GM04503 (cell line): ENCODE measurements at places on chromosomes 12 and 14.

- no peak for DNase-seq
Measured at GRCh38 chr12:44771485-44772021, 104.6 kb downstream of the NELL2 start.

GRCh38 chr14:93838238-93838637 is 50.0 kb upstream of the PRIMA1 start:
- no peak for DNase-seq

- no peak for DNase-seq
Measured at GRCh38 chr12:76878099-76878898, 520 bp downstream of the CSRP2 start.

- no peak for DNase-seq
Measured at GRCh38 chr14:52735921-52736489, 6.0 kb downstream of the STYX start.

DNA sequence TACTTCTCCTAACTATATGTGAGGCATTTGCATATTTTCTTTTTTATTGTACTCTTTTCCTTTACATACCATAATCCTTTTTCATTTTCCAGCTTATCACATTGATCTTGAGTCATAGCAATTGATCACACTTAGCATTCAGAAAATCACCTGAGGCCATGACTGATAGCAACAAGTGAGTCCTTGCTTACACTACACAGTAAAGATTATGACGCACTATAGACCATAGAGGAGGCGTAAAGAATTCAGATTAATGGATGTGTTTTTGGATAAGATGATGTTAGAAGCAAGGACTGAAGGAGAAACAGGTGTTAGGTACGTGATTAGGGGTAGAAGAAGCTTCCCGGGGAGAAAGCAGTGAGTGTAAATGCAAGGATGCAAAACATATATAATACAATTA is 637.7 kb downstream of the ETNK1 start:
- no peak for DNase-seq

GRCh38 chr12:51788876-51789275 is 59.6 kb downstream of the FIGNL2 start:
- peak; percentile 63 for DNase-seq

- DNase-seq: no peak
Measured at GRCh38 chr14:44897845-44898151, 63.9 kb downstream of the KLHL28 start.

DNA sequence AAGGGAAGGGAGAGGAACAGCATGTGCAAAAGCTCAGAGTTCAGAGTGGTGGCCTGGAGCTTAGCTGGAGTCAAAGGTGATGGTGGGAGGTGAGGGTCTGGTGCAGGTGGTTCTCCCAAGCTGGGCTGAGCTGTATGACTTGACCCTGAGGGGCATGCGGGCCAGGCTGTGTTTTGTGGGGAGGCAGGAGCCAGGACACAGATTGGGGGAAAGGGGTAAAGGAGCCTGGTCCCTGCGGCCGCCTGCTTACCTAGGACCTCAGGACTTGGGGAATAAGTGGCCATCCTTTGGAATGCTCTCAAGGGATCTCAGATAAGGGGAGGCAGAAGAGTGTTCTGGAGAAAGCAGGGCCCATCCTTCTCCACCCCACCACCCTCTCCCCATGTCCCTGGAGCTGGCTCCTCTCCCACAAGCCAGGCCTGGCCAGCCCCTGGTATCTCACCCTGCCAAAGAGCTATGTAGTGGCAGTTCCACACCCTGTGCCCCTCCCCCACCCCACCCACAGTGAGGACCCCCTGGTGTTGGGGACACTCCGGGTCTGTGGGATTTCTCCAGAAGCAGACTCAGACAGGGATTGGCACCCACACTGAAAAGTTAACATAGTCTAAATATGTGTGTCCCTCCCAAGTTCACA is 19.9 kb upstream of the CEP170B start:
- no peak for DNase-seq

DNA sequence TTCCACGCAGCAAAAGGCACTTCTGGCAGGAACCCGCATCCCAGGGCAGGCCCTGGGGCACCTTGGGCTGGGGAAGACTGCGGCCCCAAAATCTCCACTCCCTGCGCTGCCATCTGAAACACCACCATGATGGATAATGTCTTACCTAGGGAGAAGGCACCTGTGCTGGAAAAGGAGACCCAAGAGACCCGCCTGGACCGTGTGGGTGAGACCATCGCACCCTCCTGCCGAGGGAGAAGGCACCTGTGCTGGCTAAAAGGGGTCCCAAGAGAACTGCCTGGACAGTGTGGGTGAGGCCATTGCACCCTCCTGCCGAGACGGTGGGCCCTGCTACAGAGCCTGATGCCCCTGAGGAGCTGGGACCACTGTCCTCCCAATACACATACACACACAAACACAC is 24.8 kb upstream of the INF2 start:
- no peak for DNase-seq

DNA sequence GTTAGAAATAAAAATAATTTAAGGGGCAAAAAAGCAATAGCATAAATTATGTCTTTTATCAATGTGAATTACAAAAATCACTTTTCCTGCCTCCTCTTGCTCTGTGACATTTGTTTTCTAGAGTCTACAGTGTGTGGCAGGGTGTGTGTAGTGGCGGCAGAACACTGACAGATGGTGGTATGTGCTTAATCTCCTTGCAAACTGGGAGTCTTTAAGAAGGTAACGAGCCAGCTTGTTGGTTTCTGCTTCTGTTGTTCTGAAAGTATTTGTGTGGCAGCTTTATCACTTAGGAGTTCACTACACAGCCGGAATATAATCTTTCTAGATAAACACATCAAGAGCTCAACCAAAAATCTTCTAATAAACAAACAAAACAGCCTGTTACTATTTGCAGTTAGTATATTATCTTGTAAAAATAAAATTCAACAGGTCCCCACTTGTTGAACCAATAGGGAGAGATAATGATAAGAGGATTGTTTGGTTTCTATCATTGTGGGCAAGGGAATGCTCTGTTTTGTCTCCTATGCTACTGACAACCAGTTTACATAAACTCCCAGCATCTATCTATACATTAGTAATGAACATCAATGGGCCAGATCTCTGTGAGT is 13.0 kb downstream of the CDKL1 start:
- no peak for DNase-seq

DNA sequence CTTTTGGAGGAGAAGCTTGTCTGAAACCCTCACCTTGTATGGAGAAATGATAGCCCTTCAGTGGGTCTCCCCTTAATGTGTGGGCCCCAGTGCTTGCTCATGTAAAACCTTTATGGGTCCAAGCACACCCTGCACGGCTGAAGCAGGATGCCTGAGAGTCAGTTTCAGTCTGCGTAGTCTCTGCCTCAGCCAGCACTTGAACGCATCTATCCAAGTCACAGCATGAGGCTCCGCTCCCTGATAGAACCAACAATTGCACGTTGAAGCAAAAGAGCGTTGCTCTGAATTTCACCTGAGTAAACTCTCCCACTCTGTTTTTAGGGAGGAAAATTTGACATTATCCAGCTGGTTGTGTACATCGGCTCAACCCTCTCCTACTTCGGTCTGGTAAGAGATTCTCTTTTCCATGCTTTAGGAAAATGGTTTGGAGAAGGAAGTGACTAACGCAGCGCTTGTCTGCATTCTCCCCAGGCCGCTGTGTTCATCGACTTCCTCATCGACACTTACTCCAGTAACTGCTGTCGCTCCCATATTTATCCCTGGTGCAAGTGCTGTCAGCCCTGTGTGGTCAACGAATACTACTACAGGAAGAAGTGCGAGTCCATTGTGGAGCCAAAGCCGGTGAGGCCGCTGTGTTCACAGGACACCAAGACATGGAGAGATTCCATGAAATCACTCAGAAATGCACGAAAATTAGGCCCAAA is 33.0 kb upstream of the P2RX4 start:
- DNase-seq: no peak

- DNase-seq: no peak
Measured at GRCh38 chr12:42508913-42509460, 80.6 kb downstream of the PRICKLE1 start.

- DNase-seq: no peak
Measured at GRCh38 chr14:37622231-37622923, 26.9 kb downstream of the TTC6 start.

- no peak for DNase-seq
Measured at GRCh38 chr12:87086118-87086891, 830.1 kb upstream of the MGAT4C start.

DNA sequence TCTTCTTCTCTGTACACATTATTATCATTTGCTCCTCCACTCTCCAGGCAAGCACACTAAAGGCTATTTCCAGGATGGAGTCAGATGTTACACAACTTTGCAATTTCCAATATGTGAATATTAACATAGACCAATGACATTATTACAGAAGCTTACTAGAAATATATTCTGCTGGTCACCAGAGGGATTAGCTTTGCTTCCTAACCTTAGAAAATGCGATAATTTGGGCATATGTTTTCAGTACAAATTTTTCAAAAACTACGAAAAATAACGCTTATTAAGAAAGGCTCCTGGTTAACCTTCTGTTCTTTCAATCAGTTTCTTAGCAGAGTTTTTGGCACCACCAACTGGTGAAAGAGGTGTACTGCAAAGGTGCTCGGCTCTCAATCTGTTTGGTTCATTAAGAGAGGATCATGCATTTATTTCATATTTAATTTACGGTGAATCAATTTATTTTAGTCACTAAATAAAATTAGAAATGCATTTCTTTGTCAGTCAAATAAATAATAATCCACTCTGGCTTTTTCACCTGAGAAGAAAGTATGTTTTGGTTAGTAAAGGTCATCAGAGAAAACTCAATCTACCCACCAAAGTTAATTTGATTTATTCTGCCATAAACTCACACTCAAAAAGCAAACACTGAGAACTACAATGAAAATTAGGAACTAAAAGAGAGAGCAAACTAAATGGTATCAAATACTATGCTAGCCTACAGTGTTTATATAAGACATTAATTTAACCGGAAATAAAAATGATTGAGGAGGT is 39.2 kb downstream of the EFCAB11 start:
- no peak for DNase-seq

- no peak for DNase-seq
Measured at GRCh38 chr12:67925077-67925476, 64.2 kb upstream of the IFNG-AS1 start.

GRCh38 chr12:40561395-40561966 is 130.8 kb upstream of the CNTN1 start:
- DNase-seq: no peak

GRCh38 chr12:57823131-57823907 is 4.8 kb upstream of the AVIL start:
- DNase-seq: no peak

DNA sequence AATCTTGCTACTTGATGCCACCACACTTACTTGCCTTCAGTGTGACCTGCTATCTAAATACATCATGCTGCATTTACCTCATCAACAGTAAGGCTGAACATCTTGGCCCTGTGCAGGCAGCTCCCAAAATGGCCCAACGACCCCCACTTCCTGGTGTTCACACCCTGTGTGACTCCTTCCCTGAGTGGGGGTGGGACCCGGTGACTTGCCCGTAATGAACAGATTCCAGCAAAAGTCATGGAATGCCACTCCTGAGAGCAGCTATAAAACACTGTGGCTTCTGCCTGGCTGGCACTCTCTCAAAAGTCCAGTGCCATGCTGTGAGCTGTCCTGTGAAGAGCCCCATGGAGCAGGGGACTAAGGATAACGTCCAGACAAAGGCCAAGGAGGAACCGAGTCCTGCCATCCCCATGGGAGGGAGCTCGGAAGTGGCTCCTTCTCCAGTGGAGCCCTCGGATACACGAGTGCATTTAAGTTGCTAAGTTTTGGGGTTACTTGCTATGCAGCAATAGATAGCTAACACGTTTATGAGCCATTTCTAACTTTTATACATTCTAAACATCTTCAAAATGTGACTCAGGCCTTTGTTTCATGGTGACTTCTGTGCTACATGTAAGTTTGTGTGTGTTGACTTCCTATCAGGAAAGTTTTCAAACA is 33.0 kb downstream of the P2RX2 start:
- no peak for DNase-seq

DNA sequence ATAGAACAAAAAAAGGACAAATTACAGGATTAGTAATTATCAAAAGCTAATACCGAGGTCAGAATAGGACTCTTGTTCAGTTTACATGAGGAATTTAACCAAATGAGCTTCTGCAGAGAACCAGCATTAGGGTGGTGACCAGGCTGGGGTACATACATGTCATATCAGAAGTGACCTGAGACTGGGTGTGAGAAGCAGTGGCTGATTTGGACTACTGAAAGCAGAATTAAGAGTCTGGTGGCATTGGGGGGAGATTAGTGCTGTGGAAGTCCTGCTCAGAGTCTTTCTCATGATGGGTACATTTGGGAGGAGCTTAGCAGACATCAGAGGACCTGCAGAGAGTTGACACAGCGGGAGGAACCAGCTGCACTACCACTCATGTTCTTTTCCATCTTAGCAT is 21.7 kb downstream of the TRAF3 start:
- DNase-seq: no peak

DNA sequence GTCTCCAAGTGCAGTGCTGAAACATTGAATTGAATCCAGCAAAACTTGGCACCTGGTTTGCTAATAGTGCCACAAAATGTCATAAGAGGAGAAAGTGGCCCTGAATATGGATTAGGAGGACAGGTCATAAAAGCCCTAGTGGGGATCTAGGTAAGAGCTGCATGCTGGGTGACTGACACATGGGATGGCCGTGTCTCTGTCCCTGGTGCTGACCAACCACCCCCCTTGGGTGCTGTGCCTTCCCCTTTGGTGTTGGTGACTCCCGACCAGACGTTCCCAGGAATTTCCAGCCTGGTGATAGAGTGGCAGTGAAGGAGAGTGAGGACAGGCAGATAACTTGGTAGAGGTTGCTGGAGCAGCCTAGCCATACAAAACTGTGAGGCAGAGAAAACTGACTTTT is 142.8 kb downstream of the VRK1 start:
- DNase-seq: no peak

DNA sequence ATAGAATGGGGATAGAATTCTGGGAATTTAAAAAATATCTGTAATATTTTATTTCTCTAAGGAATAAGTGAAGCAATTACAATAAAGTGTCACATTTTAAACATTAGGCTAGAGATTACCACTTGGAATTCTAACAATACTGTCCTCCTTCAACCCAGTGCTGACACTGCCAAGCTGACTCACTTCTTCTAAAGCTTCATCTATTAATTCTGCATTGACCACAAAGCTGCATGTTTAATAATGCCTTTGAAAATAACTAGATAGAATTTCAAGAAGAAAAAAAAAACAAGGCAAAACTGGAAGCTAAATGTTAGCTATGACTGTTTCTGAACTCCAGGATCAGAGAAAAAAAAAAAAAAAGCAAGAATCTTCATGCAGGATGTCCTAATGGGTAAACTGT is 970.7 kb upstream of the FBXO33 start:
- DNase-seq: no peak

- DNase-seq: peak; percentile 17
Measured at GRCh38 chr12:49903700-49904423, at the start of gene FAIM2. Gene FAIM2, minus strand, starts transcription at chr12:49903900. Its CDS starts 108 bp downstream, at chr12:49903792.

DNA sequence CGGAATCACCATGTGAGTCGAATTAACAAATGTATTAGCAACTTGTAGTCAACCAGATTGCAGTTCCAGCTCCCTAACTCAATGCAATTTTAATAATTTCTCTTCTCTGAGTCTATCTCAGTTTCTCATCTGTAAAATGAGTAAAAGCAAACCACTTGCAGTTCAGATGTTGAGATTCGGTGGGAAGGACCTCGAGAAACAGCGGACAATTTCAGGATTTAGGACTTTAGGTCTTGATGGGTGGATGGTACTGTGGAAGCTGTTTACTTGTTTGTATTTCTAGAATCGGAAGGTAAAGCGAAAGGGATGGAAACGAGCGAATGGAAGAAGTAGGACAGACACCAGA is 510 bp upstream of the TTC8 start:
- DNase-seq: no peak

GRCh38 chr12:92108651-92109050 is 37.0 kb downstream of the BTG1 start:
- DNase-seq: peak; percentile 56

- no peak for DNase-seq
Measured at GRCh38 chr14:35362450-35362849, 42.1 kb downstream of the NFKBIA start.
